Right renal cortex interstitium (tissue), 3 donors: ENCODE measurements at places on chromosomes 5 and 9.

GRCh38 chr5:37850226-37850865 lies 10.5 kb upstream of the GDNF start:
- no peak for DNase-seq

- no peak for DNase-seq
These were observed 61.8 kb upstream of the ARAP3 start for GRCh38 chr5:141743866-141744272.

DNA sequence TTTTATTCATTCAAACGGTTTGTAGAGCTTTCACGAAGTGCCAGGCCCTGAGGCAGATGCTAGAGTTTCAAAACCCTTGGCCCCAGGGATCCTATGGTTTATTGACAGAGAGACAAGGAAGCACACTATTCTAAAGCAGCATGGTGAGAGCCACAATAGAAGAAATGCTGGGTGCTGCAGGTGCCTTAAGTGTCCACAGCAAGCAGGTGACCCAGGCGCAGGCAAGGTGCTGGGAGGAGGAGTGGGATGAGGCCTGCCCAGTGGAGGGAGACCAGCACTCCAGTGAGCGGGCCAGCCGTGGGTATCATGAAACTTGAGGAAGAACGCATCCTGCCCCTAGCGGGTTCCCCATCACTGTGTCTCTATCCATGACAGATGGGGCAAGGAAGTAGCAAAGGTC lies 71.0 kb downstream of the OSMR start:
- no peak for DNase-seq

GRCh38 chr9:35089434-35089833 lies 7.0 kb downstream of the PIGO start:
- no peak for DNase-seq

- no peak for DNase-seq
These were observed 830.4 kb downstream of the MAT2B start for GRCh38 chr5:164335837-164336236.

GRCh38 chr5:180558232-180558631 lies 33.1 kb downstream of the SCGB3A1 start:
- no peak for DNase-seq

GRCh38 chr9:89886281-89886700 lies 281.5 kb downstream of the GADD45G start:
- DNase-seq: no peak

DNA sequence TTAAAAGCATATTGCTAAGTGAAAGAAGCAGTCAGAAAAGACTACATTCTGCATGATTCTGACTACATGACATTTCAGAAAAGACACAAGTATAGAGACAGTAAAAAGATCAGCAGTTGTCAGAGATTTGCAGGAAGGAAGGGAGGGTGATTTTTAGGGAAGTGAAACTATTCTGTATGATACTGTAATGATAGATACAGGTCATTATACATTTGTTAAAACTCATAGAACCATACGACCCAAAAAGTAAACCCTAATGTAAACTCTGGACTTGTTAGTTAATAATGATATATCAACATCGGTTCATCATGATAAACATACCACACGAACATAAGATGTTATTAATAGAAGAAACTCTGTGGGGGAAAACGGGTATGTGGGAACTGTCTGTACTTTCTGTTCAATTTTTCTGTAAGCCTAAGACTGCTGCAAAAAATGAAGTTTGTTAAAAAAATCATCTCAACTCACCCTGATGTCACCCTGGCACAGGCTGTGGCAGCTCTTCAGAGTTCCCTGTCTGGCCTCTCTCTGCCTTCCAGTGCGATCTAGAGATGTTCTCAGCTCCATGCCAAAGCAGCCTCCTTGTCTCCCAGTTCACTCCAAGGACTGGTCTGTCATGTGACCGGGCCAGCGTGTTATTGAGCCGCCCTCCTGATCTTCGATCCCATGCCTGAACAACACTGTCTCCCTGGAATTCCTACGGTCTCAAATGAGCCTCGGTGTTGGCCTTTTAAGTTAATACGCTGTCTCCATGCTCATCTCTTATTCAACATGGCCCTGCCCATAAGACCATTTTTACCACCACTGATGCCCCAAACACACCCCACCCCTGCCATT lies 35.4 kb downstream of the PRLR start:
- DNase-seq: no peak

DNA sequence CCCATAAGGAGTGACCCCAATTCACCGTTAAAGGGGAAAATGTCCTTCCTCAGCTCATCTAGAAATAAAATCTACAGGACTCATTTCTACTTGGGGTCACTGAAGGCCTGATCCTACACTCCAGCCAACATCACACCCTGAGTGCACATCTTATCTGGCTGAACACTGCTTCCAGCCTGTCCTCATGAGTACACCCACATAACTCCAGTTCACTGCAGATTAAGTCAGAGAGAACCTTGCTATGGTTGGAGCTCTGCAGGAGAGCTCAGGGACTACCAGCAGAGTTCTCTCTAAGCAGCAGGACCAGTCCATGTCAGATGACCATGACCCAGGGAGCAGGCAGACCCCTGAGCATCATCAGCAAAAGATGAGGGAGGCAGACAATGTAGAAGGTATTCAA lies 126.9 kb upstream of the MAP3K1 start:
- DNase-seq: no peak

- no peak for DNase-seq
These were observed 606 bp downstream of the TBC1D13 start for GRCh38 chr9:128787659-128788058.

- no peak for DNase-seq
These were observed 11.1 kb downstream of the TTF1 start for GRCh38 chr9:132395560-132395959.

DNA sequence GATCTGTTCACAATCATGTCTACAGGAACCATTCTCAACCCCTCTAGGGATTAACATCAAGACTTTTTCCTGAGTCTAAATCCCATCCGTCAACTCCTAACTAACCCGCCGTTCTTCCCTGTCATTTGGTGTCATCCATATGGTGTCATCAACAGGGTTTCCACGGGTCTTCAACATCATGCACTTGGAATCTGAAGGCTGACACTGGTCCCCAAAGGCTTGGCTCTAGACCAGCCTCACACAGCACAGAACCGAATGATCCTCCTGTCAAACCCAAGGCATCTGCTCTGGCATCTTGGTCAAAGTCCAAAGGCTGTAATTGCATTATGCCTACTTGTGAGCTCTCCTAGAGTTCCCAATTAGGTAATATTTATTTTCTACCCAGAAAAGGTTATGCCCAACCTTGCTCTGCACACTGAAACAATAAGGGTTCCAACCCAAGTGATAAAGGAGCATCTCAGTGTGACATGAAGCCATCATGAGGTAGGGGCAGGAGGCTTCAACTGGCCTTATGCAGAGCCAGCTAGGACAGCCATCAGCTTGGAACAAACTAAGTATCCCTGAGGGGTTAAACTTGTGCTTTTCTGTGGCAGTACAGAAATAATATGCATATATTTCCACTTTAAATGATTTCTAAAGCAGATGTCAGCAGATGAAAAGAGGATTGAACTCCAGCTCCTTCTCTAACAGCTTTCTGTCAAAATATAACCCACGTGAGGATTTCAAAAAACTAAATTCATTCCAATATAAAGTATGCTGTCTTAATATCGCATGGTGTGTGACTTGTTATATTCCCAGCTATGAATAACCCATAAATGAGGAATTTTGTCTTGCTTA lies 13.9 kb downstream of the ENC1 start:
- no peak for DNase-seq

DNA sequence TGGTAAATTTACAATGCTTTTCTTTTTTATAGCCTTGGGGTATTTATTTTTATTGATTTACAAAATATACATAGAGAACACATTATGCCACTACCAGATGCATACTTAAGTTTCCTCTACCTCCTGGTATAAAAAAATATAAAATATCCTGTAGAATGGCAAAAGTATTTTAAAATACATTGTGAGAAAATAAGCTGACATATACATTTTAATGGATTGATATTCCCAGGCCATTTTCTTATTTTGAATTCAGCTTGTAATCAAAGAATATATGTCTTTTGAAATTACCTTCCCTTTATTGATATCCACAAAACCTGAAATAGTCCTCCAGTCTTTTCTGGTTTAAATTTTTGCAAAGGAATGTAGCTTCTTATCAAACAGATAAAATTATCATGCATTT lies 923.9 kb downstream of the CDH18 start:
- DNase-seq: no peak

- no peak for DNase-seq
These were observed 85.0 kb upstream of the COL5A1 start for GRCh38 chr9:134556531-134557068.

GRCh38 chr9:16543225-16543624 lies 327.2 kb downstream of the BNC2 start:
- DNase-seq: no peak

DNA sequence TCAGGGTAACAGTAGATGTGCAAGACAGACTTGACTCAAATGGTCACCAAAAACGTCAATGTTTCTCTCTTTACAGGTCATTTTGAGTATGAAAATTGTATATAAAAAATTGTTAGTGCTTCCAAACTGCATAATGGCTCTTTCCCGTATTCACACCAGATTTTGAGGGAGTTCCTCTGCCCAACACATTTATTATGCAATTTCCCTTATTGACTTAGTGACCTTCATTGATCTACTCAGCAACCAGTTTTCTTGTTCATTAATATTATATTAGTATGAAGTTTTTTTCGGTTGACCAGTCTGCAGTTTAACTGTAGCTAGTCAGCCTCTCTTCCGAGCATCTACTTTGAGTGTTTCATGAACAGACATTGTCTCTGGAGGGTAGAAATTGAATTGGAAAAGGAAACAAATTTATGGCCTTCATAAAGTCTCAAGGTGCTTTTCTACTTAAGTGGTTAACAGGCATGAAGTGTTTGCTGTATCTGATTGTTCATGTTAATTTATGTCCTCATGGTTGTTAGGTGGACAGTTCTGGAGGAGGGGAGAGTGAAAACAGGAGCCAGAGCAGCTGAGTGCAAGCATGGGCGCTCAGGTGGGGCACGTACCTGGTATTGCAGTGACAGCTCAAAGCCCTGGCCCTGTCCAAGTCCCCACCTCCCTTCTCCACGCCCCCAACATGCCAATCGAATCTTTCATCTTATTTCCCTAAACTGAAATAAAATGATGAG lies 240.2 kb downstream of the RFK start:
- no peak for DNase-seq

- DNase-seq: no peak
These were observed 4.9 kb upstream of the OXCT1 start for GRCh38 chr5:41875121-41875520.

- DNase-seq: peak; percentile 18
These were observed 465.5 kb downstream of the DNAH5 start for GRCh38 chr5:13478831-13479465.

DNA sequence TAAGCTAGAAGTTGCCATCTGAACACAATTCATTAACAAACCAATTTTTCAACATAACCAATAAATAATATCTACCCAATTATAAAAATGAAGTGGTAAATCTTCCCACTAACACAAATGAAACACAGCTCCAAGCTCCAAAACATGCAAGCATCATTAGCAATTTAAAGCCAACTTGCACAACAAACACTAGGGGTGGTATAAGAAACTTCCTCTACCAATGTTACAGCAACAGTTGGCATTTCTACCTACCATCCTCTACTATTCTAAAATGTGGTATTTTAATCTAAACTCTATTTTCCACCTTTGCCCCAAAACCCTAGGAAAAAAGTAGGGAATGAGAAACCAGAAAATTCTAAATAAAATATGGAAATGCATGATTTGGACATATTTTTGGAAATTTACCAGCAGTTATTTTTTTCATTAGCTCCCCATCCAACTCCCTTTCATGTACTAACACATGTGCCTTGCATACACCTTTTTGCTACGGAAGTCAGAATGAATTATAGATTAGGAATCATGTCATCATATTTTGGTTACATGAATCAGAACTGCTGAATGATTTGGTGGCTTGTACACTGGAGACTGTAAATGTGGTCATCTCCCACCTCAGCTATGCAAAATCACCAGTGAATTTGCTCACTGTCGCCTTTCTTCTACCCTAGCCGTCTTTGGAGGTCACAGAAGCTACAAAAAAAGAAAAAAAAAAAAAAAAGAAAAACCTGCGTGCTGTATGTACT lies 4.1 kb downstream of the NR6A1 start:
- DNase-seq: no peak

DNA sequence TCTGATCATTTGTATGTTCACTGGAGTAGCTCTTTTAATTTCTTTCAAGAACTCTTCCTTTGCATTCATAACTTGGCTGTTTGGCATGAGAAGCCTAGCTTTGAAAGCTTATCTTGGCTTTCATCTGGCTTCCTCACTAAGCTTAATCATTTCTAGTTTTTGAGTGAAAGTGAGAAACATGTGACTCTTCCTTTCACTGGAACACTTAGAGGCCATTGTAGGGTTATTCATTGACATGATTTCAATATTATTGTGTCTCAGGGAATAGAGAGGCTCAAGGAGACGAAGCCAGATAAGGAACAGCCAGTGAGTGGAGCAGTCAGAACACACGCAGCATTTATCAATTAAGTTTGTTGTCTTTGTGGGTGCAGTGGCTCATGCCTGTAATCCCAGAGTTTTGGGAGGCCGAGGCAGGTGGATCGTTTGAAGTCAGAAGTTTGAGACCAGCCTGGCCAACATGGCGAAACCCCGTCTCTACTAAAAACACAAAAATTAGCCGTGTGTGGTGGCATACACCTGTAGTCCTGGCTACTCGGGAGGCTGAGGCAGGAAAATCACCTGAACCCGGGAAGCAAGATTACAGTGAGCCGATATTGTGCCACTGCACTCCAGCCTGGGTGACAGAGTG lies 98.3 kb downstream of the UGCG start:
- no peak for DNase-seq

DNA sequence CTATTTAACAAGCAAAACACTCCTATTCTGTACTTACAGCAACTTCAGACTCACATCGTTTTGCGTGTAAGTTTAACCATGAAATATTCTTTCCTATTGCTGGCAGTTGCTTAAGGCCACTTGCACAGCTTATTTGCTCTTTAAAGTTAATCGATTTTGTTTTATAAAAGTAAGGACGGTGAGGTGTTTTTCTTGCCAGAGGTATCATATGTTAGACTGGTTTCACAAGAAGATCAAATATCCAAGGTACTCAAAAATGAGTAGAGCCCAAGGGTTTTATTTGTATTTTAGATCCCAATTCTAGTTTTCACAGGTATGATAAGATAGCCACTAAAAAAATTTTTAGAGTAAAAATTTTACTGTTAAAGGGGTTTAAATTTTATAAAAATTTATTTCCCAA lies 16.2 kb downstream of the CLINT1 start:
- DNase-seq: no peak
